C1 segment of cervical spinal cord (tissue), 14 donors: ENCODE measurements at places on chromosomes 6 and 20.

- DNase-seq: no peak
These were observed 57.9 kb downstream of the MAFB start for GRCh38 chr20:40631119-40631631.

DNA sequence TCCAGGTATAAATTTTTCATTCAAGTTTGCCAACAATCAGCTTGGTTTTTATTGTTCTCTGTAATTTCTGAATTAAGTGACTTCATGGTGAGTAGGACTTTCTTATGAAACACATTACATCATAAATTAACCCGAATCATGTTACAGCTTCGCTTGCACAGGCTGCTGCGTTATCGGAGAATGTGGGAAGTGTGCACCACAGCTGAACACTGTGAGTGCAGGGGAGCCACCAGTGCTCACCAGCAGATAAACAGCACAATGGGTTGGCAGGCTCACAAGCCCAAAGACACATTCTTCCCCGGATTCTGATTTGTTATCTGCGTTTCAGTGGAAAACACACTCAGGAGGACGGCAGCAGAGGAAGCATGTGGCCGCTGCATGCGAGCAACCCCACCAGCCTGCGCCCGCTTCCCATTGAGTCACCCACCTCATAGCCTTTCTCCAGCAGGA lies 121.1 kb downstream of the GMDS start:
- DNase-seq: no peak

DNA sequence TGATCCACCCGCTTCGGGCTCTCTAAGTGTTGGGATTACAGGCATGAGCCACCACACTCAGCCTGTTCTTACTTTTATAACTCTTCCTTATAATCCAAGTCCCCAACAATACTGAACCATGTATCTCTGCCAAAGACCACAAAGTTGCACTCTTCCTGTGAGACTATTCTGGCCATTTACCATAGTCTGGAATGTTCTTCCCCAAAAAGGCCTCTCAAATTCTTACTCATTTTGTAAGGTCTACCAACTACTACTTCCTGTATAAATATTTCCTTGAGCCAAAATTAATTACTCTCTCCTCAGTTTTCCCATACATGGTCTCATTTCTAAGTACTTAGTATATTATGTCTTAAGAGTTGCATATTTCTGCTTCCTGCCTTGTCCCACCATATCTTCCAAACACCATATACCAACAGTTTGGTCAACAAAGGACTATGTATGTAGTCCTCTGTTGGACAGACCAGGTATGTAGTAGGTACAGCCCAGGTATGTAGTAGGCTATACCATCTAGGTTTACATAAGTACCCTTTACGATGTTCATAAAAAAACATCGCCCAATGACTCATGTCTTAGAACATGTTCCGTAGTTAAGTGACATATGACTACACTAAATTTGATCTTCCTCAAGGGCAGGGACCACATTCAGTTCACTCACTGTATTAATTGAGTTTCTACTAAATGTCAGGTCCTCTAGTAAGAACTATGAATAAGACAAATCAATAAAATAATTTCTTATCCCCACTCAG lies 22.0 kb downstream of the RANBP9 start:
- DNase-seq: no peak

DNA sequence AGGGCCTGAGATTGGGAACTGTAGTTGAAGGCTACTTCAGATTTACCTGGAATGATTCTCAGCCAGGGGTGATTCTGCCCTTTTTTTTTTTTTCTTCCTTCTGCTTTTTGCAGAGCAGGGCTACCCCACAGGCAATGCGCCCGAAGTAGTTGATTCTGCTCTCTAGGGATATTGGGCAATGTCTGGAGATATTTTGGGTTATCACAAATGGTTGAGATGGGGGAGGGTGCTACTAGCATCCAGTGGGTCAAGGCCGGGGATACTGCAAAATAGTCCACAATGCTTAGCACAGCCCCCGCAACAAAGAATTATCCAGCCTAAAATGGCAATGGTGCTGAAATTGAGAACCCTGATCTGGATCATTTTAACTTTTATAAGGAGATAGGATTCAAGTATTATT lies 71.2 kb upstream of the ZMYND8 start:
- DNase-seq: no peak

GRCh38 chr20:3199976-3200755 lies 4.3 kb downstream of the DDRGK1 start:
- no peak for DNase-seq

DNA sequence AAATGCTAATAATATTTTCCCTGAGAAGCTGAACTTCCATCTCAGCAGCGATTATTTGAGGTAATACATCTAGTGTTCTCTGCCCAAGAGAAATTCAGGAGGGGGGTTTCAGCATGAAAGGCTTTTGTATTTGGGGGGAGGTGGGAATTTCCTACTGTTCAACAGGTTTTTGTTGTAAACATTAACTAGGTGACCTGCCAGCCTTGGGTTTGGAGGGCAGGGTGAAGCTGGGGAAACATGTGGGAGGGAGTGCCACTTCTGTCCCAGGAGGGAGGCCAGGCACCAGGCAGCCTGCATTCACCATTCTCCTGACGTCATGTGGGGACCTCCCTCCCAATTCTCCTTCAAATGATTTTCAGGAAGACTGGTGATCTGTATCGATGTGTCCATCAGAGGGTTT lies 37.7 kb upstream of the PKHD1 start:
- no peak for DNase-seq

- no peak for DNase-seq
These were observed 17.1 kb downstream of the DIDO1 start for GRCh38 chr20:62908971-62909791.

DNA sequence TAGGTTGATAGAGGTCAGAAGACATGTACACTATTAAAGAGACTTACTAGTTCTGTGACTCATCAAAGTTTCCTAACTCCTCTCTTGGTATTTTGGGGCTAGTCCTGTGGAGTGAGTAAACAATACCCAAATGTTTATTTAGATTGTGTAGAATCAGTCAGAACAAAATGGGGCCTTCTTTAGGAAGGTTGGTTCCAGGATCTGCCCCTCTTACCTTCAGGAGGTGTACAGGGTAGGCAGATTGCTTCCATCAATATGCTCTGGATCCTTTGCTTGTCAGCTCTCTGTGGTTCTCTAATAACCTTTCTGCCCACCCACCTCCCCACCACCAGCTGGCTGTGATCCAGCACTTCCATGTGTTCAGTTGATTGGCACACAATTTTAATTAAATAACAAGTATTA lies 107.0 kb downstream of the POPDC3 start:
- no peak for DNase-seq

DNA sequence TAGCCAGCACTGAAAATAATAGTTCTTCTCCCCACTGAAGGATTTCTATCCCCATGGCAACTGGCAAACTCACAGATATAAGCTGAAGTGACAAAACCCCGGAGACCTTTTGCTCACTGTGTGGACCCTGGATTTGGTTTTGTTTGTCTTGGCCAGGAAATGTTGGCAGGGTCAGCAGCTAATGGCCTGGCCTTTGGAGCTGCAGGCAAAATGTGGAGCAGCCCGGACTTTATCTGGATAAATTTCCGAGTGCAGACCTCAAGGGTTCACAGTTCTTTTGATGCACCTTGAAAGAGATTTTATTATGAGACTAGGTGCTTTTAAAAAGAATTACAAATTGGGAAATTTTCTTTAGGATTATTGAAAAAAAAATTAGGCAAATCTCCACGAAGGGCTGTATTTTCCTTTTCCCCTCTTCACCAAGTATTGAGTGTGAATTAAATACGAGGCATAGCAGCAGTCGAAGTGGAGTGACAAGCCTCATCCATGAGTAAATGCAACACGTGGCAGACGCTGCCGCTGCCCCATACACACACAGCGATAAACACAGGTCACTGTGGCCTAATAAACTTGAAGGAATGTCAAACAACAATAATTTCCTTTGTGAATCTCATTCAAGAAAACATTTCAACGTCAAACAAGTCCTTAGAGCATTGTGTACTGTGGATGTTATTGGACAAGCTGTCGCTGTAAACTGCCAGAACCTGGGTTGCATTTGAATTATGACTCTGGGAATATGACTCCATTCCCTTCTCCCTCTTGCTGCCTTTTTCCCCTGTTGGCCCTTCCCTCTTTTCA lies 35.1 kb upstream of the CCN6 start:
- no peak for DNase-seq

DNA sequence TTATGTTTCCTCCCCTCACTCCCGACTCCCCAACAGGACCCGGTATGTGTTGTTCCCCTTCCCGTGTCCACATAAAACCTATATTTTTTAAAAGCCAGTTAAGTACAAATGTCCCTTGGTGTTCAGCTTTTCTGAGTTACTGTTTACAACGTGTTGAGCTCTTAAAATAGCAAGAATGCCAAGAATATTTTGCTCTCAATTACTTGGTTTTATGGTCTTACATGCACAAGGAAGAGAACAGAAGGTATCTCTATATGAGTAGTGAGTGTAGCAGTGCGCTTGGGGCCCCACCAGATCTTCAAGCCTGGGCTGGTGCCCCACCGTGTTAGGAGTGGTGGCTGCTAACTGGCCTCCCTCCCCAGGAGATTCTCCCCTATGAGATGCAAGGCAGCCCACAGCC lies 75.3 kb downstream of the RIN2 start:
- no peak for DNase-seq

- DNase-seq: no peak
These were observed 1.5 kb downstream of the SERPINB1 start for GRCh38 chr6:2839982-2840748.

GRCh38 chr20:35091816-35092523 lies 637 bp downstream of the TRPC4AP start:
- no peak for DNase-seq

- DNase-seq: no peak
These were observed 639 bp upstream of the CD24 start for GRCh38 chr6:106974999-106975737.

GRCh38 chr6:31474871-31475286 lies 23.1 kb upstream of the MICB start:
- DNase-seq: no peak

DNA sequence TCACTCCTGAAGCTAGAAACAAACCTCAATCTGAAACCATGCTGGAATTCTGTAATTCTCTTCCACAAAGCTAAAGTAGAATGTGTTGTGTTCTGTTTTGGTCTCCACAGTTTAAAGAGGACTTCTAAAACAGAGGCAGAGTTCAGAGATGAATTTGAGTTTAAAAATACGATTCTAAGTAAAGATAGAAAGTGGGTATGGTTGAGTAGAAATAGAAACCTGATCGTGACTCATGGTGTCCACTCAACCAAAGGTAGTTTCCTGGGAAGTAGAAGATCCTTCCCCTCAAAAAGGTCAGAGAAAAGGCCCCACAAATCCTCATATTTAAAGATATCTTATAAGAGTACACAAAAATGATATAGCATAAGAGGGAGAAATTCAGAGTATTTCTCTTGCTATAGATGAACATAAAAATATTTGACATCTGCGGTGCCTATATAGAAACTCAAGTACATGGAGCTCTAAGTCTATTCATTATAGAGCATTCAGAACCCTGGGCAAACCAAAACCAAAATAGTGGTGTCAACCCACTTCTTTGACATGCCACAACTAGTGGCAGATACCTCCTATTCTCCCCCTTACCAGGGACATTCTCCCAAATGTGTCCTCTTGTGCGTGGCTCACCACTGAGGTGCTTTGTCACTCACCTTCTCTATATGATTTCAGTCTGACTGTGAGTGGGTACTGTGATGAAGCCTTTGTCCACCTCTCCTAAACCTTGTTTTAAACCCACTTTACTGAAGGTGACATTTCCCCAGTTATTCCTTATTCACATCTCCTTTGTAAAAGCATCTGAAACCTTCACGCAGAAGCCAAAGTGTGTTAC lies 84.5 kb downstream of the PLCB1 start:
- no peak for DNase-seq

- no peak for DNase-seq
These were observed 22.3 kb downstream of the TTLL2 start for GRCh38 chr6:167347226-167347625.

DNA sequence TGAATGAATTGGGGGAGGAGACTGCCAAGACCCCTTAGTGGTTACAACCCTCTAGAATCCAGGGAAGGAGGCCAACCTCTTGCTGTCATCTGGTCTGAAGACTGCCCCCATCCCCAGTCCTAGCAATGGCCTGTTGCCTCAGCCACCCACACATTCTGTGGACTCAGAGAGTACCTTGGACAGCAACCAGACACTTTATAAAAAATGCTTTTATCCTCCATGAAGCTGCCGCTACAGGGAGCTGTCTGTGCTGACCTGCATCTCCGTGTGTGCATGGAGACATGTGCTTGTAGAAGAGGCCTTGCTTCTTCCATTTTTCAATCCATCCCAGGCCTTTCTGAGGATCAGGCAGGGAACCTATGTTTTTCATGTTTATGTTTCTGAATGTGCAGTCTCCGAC lies 15.2 kb downstream of the CDH22 start:
- DNase-seq: no peak

GRCh38 chr6:16473908-16474771 lies 235.8 kb downstream of the GMPR start:
- DNase-seq: no peak

GRCh38 chr20:24617080-24617432 lies 147.6 kb downstream of the SYNDIG1 start:
- no peak for DNase-seq

DNA sequence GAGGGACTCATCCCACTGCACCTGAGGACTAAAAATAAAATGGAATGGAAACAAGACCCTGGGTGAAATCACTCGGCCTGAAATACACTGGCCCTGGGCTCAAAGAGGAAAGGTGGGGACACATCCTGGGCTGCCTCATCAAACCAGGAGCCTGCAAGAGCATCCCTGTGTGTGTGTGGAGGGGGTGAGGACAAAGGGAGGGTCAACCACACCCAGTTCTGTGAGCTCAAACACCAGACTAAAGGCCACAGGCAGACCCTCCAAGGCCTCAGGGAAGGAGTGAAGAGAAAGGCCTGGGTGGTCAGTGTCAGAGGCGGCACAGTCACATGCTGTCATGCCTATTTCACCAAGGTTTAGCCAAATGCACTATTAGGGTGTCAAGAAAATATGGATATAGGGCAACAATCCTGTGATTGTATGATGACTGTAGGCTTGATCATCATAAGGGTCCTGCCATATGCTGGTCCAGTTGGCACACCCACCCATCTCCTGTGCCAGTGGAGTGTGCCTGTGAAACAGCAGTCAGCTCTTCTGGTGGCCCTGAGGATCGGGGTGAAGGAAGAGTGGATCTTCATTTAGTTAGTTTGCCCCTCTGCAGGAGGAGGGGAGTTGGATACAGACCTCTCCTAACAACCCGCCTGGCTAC lies 28.9 kb downstream of the SRSF3 start:
- no peak for DNase-seq

DNA sequence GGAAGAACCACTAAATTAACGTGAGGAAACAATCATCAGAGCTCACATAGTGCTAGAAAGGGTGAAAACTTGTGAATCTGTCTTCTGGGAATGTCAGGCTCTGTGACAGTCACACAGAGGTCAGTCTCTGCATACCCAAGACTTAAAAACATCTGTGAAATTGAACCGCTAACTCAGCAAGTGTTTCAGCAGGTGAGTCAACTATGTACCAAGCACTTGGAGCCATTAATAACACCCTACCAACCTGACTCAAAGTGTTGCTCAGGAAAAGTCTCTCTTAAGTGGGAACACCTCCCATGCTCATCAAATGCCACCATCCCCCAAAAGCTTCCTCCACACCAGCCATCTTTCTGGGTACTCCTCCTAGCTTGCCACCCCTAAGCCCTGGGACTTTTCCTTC lies 92.3 kb upstream of the CARMIL1 start:
- DNase-seq: no peak
